GM12864 (cell line): ENCODE measurements at places on chromosomes 2 and 18.

- DNase-seq = no peak
Observed at GRCh38 chr2:40317046-40317445, 134.8 kb downstream of the SLC8A1 start.

DNA sequence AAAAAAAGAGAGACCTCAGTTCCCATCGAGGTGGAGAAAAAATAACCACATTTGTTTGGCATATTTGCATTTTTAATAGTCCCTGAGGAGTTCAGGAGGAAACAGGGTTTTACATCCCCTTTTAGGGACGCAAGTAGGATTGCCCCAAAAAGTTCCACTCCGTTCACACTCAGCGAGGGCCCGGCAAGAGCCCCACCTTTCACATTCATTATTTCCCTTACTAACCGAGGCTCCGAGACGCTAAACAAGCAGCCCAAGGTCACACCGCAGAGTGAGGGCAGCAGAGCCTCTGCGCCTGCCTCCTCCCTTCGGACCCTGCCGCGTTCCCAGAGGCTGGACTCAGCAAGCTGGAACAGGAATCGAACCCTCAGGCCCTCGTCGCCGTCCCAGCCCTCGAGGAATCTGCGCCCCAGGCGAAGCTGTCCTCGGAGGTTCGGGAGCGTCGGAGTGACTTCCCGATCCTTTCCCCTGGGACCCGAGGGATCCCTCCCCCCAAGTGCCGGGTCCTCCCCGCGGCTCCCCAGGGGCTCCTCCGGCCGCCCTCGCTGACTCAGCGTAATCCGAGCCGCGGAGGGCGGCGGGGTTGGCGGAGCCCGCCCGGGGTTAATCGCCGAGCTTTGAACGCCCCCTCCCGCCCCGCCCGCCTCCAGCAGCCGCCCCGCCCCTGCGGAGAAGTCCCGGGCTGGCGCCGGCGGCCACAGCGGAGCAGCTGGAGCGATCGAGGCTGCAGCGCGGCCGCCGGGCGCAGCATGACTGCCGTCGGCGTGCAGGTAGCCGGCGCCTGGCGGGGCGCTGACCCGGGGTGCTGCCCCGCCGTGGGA, at the start of gene TMEM37:
Gene TMEM37, plus strand, starts transcription at position 700 of the 821 bp plus-strand sequence. Its CDS starts 50 bp downstream, at position 750.
- peak; percentile 27 for DNase-seq

DNA sequence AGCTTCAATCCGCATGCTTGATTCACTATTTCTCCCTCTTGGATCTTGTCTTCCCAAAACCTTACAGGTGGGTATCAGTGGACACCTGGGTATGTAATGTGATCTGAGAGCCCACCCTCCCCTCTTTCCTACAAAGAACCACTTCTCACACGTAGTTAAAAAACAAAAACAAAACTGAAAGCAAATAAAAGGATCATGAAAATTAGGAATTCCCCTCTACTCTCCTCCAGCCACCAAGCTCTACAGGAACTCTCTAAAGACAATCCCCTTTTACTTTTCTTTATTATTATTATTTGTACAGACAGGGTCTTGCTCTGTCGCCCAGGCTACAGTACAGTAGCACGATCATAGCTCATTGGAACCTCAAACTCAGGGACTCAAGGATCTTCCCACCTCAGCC, 40.8 kb upstream of the MYO1B start:
- no peak for DNase-seq

DNA sequence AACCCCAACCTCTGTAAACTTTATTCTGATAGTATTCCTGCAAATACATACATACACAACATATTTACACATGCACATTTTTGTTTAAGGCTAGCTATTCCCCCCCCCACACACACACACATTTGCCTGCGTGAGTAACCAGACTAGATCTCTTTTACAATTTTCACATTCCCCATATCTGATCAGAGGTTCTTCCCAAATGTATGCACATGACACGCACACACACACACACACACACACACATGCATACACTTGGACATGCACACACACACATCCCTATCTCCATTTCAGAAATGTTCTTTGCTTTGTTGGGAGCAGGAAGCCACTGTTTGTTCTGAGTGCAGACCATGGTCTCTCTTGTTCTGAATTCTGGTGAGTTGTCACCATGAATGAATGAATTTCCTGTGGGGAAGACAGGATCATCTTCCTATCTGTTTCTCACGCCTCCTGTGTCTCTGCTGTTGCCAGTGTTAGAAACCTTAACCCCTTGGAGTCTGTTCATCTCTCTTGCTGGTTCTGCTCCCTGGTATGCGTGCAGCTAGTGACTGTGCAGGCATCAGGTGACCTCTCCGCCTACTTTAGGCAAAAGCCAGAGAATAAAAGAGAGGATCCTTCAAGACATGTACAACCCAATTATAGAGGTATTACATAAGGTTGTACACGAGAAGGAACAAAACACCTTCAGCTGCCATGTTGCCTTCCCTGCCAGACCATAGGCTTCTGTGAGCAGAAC, 251.0 kb upstream of the RAB12 start:
- no peak for DNase-seq

- DNase-seq = peak; percentile 4
Observed at GRCh38 chr18:55384551-55385275, 203.3 kb downstream of the TCF4 start.

- no peak for DNase-seq
Observed at GRCh38 chr2:123993728-123994323, 31.3 kb upstream of the CNTNAP5 start.

DNA sequence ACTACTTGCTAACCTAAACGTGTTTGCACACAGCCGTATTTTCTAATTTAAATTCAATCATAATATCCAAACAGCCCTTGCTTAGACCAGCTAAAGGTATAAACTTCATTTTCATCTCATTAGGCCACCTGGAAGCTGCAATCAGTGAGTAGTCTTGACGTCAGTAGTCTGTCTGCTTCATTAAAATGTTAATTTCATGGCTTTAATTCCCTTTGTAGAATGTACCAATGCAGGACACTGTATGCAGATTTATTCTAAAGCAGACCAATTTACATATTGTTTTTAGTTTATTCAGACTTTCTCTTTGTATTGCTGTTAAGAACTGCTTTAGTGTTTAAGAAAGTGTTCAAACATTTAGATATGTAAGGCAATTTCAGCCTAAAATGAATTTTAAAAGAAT, 158.2 kb downstream of the LCLAT1 start:
- DNase-seq = no peak
